ENCODE measurements at places on chromosomes 5 and 9. TPM values are rescaled to one million over a fixed set of nuclear protein-coding genes. Genes with fewer than 3 reads are reported as not detected.

GRCh38 chr9:134245179-134245578, 80.8 kb upstream of the RNU6ATAC start:
- no peak for DNase-seq

DNA sequence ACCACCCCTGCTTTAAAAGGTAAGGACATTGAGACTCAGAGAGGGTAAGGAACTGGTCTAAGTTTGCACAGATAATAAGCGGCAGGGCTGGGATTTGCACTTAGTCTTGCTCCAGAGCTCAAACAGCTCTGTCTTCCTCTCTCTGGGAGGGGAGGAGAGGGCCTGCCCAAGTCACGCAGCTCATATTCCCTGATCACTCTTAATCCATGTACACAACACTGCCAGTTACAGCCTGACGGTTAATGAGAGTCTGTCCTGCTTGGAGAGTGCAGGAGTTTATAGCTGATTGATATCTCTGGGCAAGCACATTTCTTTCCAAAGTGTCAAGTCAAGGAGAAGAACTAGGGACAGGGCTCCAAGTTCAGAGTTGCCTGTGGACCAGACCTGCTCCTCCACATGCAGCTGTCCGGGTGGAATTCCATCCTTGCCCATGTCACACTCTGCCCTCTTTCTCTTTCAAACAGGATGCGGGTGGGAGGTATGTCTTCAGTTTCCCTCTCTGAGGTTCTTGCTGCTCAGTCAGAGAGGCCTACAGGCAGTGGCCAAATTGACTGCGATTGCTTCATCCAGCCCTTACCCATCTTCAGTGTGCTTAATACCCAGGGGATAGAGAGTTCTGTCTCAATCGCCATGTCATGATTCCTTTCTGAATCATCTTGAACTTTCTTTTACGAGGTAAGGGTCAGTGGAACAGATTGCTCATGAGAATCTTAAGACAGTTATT, 54.5 kb downstream of the GALNT12 start:
- peak; percentile 83 for DNase-seq

DNA sequence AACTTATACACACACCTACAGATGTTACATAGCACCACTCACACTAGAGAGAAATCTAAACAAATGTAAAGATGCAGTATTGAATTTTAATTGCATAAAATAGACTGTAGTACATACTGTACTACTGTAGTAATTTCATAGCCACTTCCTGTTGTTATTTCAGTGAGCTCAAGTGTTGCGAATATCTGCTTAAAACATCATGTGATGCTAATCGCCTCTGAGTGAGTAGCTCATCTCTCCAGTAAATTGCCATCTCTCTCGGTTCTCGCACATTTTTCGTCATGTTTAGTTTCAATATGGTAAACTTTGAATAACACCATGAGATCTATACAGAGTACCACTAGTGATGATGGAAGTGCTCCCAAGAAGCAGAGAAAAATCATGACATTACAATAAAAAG, 22.0 kb upstream of the ARHGEF28 start:
- no peak for DNase-seq

KIAA1191 gene
- 107 TPM for polyA plus RNA-seq

FAT2 gene
- polyA plus RNA-seq: 0.06 TPM

DNA sequence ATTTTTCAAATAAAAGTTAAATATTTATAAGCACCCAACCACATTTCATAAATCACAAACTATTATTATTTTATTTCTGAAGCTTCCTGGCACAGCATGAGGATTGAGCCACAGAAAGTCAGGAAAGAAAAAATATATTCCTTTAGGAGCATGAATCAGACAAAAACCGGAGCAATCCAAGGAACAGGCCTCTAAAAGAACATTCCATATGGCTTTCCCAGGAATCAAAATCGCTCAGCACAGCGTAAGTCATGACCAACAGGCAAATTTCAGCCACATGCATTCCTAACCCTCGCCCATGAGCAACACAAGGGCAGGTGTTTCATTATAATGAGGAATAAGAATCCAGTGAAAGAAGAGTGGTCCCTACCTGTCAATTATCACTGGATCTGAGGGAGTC, 26.7 kb downstream of the EBF1 start:
- no peak for DNase-seq

GRCh38 chr5:158809936-158810335, 289.8 kb downstream of the EBF1 start:
- DNase-seq: no peak

GRCh38 chr5:21919414-21920022, 933.6 kb downstream of the CDH12 start:
- peak; percentile 45 for DNase-seq

DNA sequence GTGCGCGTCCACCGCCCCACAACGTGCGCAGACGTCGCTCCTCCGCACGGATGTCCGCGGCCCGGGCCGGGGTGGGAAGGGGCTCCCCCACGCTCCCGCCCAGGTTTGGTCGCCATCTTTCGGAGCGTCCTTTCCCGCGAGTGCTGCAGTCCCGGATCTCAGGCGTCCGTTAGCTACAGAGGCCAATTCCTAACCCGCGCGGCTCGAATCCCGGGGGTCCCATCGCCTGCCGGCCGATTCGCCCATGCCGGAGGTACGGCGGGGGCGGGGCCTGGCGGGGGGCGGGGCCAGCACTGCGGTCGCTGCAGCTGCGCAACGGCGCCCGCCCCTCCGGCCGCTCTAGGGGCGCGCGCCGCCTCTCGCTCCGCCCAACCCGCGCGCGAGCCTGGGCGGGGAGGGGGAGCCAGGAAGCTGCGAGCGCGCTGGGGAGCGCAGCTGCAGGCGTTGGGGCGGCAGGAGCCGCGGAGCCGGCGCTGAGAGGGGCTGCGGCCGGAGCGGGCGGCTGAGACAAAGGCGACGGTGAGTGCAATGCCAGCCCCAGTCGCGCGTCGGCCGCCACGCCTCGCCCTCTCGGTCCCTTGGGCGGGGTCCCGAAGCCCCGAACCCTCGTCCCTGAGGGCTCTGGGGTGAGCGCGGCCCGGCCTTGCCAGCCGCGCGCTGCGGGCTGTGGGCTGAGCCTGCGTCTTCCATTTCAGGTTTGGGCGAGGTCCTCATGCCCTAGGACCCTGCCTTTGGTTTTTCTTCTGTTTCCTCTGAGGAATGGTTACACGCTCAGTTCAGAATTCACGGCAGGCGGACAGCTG, at the start of gene CDC42SE2:
TSS of gene CDC42SE2 (plus strand) at position 406 of the 803 bp plus-strand sequence. CDS start 95,441 bp downstream, outside the sequence.
- DNase-seq: peak; percentile 80

GRCh38 chr5:97412959-97413358, 229.9 kb upstream of the RIOK2 start:
- no peak for DNase-seq

DNA sequence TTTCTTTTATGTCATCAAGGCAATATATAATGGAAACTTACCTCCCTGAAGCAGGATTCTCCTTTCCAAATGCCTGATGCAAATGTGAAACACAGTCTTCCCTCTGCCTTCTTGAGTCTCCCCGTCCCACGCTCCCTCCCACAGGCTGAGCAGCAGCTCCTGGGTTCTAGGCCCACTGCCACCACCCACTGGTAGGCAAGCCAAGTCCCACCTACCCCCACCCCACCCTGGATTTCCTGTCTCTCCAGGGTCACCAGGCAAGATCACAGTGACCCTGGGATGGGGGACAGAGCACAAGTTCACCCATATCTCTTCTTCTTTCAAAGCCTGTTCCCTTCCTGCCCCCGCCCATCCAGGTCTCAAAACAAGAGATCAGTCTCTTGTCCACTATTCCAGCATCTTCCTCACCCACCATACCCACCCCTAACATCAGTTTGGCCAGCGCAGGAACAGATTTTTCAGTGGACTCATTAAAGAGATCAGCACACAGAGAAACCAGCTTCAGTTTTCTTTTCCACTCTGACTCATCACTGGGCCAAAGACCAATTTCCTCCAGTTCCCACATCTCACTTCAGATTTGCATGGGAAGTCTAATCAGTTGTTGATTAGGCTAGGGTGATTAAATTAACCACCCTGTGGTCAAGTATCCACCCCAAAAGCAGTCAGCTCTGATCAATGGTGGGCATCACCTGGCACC, 151.5 kb downstream of the ACTL7B start:
- no peak for DNase-seq

- DNase-seq: peak; percentile 29
Measured at GRCh38 chr9:83220730-83221129, 157.8 kb upstream of the RASEF start.

DNA sequence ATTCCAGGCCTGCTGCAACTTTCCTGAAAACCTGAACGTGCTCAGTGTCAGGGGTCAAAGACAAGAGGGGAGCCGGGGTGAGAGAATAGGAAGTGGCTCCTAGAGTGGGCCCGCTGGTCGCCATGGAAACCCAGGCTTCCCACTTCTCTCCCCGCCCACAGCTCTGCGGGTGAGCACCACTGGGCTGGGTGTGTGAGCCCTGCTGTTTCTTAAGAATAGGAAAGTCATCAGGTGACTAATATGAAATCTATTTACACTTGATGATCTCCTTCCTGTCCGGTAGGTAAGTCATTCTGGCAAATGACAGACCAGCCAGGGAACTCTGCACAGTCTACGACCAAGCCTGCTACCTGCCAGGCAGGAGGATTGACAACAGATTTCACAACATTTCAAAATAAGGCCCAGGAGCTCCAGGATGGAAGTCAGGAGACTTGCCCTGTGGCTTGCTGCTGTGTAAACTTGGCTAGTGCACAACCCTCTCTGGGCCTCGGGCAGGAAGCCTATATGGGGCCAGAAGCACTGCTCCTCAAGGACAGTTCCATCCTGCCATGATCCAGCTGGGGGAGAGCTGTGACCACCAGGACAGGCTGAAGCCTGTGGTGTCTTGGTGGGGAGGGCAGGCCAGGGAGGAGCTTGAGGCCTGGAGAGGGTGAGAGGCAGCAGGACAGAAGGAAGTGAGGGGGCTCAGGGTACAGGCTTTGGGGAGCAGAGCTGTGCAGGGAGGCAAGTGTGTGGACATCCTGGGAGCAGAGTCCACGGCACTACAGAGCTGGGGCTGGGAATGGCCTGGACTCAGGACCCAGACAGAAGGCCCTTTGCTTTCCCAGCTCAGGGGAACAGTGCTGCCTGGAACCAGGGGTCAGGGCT, 60.6 kb downstream of the SHB start:
- DNase-seq: peak; percentile 93

OCLN gene
- 0.99 TPM for polyA plus RNA-seq

- no peak for DNase-seq
Measured at GRCh38 chr9:98432960-98433359, 177.5 kb upstream of the TBC1D2 start.

GRCh38 chr9:95188459-95188858, 129.1 kb downstream of the FANCC start:
- peak; percentile 13 for DNase-seq

AUH gene
- polyA plus RNA-seq: 5.7 TPM

Data from IMR-90 (cell line).